NCI-H187 treated with DMSO at 0.1 percent for 48 hours (cell line): ENCODE measurements at places on chromosomes 5 and 9.

- DNase-seq, result no peak
Measured at GRCh38 chr9:79430619-79431018, 141.1 kb upstream of the TLE4 start.

- DNase-seq, result no peak
Measured at GRCh38 chr9:10059044-10059443, 553.8 kb downstream of the PTPRD start.

GRCh38 chr9:32403567-32404260 lies 19.3 kb downstream of the ACO1 start:
- no peak for DNase-seq

GRCh38 chr5:109921735-109922380 lies 232.1 kb downstream of the MAN2A1 start:
- no peak for DNase-seq

GRCh38 chr5:53323943-53324642 lies 156.3 kb upstream of the FST start:
- DNase-seq, result no peak

- no peak for DNase-seq
Measured at GRCh38 chr5:10480237-10480985, 38.7 kb downstream of the ROPN1L start.

- DNase-seq, result no peak
Measured at GRCh38 chr9:34464571-34464970, 6.0 kb downstream of the DNAI1 start.

- no peak for DNase-seq
Measured at GRCh38 chr9:137480686-137481683, 21.9 kb upstream of the NSMF start.

DNA sequence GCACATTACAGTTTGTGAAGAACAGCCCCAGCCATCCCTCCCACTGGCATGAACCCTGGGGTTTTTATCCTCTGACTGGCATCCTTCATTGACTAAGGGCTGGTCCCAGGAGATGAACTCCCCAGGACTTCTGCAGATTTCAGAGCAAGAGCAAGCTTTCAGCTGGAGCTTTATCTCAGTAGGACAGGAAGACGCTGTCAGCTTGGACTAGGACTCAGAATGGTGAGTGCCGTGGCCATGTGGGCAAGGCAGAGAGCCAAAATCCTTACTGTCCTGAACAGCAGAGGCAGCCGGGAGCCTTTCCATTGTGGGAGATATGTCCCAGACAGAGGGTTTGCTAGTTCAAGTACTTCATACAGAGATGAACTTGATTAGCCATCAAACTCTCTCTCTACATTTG lies 3.2 kb upstream of the ACOT12 start:
- DNase-seq, result no peak

DNA sequence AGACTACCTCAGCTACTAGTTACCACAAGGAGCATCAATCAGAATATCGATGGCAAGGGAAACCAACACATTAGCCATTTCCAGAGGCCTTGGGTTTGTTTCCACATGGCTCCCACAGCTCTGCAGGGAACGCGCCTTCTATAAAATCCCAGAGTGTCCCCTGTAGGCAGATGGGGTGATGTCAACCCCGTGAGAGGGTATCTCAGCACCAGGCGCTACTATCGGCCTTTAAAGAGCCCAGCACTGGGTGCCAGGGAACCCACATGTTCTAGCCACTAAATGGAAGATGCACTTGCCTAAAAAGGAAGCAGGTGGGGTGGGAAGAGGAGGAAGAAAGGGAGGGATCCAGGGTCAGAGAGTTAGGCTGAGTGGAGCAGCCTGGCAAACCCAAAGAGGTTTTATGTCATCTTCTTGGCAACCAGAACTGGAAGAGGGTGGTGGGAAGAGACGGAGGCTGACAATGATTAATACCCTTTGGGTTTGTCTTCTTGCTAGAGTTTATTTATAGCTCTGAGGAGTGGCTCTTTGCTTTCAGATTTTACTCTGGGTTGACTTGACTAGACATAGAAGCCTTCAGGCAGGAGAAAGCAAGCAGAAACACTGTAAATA lies 19.9 kb downstream of the MACROH2A1 start:
- DNase-seq, result no peak

GRCh38 chr9:19699756-19700155 lies 89.1 kb downstream of the SLC24A2 start:
- DNase-seq, result no peak

GRCh38 chr9:116174347-116174746 lies 20.8 kb downstream of the PAPPA start:
- DNase-seq, result no peak

- DNase-seq, result no peak
Measured at GRCh38 chr9:34589636-34590380, at the start of gene CNTFR. TSS of gene CNTFR (minus strand) at chr9:34589724. CDS start at chr9:34568981, 20,743 bp downstream.

- no peak for DNase-seq
Measured at GRCh38 chr5:103409013-103409670, 150.6 kb downstream of the MACIR start.

GRCh38 chr9:89254773-89255125 lies 56.2 kb upstream of the CKS2 start:
- no peak for DNase-seq

GRCh38 chr9:93237540-93237939 lies 53.6 kb downstream of the WNK2 start:
- no peak for DNase-seq

DNA sequence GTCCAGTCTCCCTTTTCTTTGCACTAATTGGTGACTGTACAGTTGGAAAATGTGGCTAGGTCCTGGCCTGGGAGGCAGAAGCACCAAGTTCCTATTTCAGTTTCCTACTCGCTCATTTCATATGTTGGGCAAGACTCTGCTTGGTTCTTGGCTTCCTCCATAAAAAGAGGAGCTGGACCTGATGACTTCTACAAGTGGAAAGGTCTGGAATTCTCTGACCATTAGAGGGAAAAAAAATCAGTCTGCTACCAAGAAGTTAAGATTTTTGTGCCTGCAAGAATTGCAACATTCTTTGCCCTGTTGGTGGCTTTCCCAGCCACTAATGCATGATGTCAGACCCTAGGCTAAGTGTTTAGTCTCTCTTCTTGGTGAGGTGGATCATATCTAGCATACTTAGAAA lies 91.5 kb downstream of the WDR41 start:
- no peak for DNase-seq

- no peak for DNase-seq
Measured at GRCh38 chr5:158642879-158643278, 456.8 kb downstream of the EBF1 start.

DNA sequence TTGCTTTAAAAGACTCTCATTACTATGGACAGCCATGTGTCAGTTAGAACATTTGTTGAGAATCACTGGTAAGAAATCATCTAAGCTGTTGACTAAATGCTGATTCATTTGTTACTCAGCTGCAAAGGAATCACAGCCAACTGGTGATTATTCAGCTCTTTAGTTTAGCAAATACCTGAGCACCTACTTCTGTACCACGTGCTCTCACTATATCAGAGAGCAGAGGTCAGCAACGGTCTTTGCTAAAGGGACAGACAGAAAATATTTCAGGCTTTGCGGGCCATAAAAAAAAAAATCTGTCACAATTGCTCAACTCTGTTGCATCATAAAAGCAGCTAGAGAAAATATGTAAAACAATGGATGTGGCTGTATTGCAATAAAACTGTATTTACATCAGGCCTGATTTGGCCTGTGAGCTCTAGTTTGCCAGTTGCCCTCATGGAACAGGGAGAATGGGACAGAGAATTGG lies 377.6 kb downstream of the DNAH5 start:
- DNase-seq, result no peak
